ENCODE measurements at places on chromosomes 12 and 14. TPM values are rescaled to one million over a fixed set of nuclear protein-coding genes. Genes with fewer than 3 reads are reported as not detected.

GRCh38 chr12:34347367-34347766 is 325.1 kb downstream of the ALG10 start:
- no peak for DNase-seq

DNA sequence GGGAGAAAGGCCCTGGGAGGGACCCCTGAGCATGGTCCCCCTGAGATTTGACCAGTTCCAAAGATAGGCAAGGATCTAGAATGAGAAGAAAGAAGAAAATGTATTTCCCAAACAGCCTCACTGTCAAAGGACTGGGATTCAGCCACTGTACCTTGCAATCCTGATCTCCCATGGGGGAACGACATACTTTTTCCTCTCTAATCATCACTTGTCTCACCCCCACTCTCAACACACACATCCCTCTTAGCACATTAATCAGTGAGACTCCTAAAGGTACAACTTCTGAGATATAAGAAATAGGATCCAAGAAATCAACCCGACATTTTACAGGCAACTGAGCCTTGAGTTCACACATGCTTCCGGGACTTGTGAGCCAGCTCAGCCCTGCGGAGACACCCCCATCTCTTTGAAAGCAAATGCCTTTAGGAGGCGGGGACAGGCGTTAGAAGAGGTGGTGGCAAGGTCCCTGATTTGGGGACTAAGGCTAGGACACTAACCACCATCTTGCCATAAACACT is 1.4 kb downstream of the MAP3K9 start:
- DNase-seq, result no peak

- DNase-seq, result no peak
Observed at GRCh38 chr14:89566644-89567415, 149.8 kb upstream of the FOXN3 start.

GRCh38 chr12:115212356-115212755 is 528.4 kb upstream of the TBX3 start:
- no peak for DNase-seq

- DNase-seq, result no peak
Observed at GRCh38 chr14:80055667-80056496, 155.4 kb downstream of the DIO2 start.

Gene IAPP
- total RNA-seq, result not detected

Gene TAS2R50
- total RNA-seq, result 6.2 TPM

Gene COX8C
- total RNA-seq, result not detected
